ENCODE measurements at places on chromosomes 1 and 21.

DNA sequence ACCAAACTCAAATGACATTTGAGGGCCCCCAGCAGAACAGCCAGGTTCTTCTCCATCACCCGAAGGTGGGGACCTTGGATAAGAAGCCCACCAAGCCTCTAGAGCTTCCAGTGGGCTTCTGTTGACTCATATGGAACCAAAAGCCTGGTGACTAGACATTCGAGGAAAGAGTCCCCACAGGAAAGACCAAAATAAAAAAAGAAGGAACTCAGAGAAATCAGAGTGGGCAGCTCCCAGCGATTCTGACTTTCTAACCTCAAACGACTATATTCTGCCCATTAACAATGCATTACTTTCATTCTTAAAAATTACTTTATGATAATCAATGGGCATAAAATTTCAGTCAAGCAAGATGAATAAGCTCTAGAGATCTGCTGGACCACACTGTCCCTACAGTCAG, 9.6 kb upstream of the CHIT1 start:
- no peak for DNase-seq

GRCh38 chr1:217140041-217140901, 417.0 kb upstream of the ESRRG start:
- no peak for DNase-seq

- no peak for DNase-seq
These were observed 18.0 kb upstream of the RIPPLY3 start for GRCh38 chr21:36988536-36988935.

DNA sequence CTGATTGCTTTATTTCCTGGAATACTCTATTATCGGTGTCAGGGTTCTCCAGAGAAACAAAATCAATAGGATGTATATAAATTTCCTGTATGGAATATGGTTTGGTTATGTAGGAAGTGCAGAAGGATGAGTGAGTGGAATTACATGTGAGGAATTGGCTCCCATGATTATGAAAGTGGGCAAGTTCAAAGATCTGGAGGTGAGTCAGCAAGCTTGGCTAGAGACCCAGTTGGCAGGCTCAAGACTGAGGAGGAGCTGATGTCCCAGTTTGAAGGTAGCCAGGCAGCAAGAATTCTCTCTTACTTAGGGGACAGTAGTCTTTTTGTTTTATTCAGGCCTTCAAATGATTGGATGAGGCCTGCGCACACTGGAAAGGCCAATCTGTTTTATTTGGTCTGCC, 57.5 kb downstream of the MAP3K7CL start:
- no peak for DNase-seq

- DNase-seq: no peak
These were observed 41.4 kb upstream of the LMX1A start for GRCh38 chr1:165397944-165398343.

- DNase-seq: no peak
These were observed 7.8 kb upstream of the MUTYH start for GRCh38 chr1:45348020-45348419.

GRCh38 chr1:165352442-165353293, 3.8 kb downstream of the LMX1A start:
- DNase-seq: no peak

- DNase-seq: no peak
These were observed 621.7 kb downstream of the MATN1 start for GRCh38 chr1:30101487-30102227.

DNA sequence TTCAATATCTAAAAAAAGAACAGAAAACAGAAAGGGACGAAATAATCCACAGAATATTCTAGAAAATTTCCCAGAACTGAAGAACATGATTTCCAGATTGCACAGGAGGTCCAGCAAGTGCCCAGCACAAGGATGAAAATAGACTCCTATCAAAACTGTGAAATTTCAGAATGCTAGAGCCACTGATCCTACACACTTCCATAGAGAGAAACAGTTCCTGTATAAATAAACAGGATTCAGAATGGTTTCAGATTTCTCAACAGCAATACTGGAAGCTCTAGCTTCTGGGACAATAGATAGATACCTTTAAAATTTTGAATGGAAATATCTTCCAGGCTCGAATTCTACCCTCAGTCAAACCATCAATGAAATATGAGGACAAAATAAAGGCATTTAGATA, 4.6 kb downstream of the TARBP1 start:
- no peak for DNase-seq

DNA sequence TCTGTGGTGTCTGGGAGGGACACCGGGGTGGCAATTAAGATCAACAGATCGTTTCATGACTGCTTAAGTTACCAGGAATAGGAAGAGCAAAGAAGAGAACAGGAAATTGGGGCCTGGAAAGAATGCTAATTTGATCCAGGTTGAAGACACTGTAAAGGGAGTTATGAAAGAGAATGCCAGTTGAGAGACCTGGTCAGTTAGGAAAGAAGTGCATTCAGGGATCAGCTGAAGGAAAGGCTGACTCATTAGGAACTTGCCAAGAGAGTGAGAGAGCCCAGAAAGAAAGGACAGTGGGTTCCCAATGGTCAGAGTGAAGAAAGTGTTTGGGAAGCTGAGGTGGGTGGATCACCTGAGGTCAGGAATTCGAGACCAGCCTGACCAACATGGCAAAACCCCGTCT, 119.6 kb downstream of the UBE2U start:
- no peak for DNase-seq

GRCh38 chr1:39084191-39084590, 58.0 kb downstream of the NDUFS5 start:
- DNase-seq: no peak

DNA sequence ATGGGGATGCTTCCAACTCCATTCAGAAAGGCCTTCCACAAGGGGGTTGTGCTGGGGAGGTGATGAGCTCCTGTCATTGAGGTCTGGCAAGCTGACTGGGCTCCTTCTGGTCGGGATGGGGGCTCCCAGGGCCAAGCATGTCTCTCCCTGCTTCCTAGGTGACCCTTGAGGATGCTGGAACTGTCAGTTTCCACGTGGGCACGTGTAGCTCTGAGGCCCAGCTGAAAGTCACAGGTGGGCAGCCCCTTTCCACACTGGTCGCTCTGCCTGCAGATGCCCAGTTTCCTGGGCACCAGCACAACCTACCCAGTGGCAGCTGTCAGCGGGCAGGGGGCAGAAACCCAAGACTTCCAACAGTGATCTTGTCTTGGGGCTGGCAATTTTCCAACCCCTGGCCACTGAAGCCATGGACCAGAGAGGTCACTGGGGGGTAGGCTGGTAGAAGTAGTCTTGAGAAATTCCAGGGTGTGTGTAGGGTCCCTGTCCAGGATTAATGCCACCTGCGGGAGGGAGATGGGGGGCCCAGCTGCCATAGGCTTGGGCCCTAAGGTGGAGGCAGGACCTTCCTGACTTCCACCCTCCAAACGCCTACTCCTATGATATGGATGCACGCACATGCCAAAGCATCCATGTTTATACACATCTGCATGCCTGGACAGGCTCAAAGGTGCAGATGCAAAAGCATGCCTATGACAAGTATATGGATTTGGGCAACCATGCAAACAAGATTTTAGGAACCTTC, 97.1 kb downstream of the TRIM11 start:
- DNase-seq: no peak

DNA sequence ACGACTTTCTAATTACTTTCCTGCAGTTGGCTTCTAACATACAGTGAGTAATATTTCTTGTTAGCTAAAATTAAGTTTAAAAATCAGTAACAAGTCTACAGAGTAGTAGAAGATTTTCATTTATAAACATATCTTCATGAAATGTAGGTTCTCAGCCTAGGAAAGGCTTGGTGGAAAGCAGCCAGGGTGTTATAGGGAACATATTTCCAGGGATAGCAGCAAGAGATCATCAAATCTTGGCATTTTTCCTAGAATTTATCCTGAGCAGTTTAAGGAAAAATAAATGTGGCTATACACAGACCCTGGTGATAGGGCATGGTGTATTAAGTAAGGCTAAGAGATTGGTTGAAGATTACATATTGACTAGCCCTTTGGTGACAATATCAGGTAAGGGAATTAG, 203.5 kb upstream of the NEGR1 start:
- DNase-seq: no peak

- DNase-seq: no peak
These were observed 48.4 kb downstream of the CCN1 start for GRCh38 chr1:85628791-85629531.

- no peak for DNase-seq
These were observed 455.2 kb downstream of the AJAP1 start for GRCh38 chr1:5109633-5110032.

GRCh38 chr21:39088031-39088370, 95.2 kb downstream of the PSMG1 start:
- DNase-seq: no peak

GRCh38 chr21:34367320-34367935, 3.6 kb downstream of the KCNE2 start:
- peak; percentile 28 for DNase-seq

DNA sequence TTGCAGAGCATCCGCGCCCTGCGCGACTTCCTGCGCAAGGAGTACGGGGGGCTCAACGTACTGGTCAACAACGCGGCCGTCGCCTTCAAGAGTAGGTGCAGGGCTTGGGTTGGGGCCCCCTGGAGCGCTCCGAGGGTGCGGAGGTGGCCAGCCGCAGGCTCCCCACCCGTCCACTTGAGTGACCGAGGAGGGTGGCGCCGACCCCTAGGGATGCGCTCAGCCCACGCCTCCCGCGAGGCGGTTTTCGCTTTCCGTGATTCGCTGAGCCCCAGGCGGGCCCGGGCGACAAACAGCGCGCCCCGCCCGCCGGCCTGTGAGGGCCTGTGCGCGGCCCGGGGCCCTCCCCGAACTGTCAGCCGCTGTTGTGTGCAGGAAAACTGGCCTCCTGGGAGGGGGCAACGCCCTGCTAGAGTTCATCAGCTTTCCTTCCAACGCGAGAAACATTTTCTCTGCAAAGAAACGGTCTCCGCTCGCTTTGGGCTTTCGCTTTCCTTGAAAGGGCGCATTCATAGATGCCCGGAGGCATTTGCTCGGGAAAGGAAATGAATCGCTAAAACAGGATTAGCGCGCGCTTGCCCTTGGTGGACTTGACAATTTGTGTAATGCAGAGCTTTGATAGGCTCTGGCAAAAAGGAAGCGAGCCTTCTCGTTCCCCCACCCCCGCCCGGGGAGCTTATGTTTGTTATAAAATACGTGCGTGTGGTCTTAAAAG, 668 bp downstream of the CBR3 start:
- DNase-seq: no peak

- no peak for DNase-seq
These were observed 29.0 kb downstream of the TRIM11 start for GRCh38 chr1:228377664-228378089.

DNA sequence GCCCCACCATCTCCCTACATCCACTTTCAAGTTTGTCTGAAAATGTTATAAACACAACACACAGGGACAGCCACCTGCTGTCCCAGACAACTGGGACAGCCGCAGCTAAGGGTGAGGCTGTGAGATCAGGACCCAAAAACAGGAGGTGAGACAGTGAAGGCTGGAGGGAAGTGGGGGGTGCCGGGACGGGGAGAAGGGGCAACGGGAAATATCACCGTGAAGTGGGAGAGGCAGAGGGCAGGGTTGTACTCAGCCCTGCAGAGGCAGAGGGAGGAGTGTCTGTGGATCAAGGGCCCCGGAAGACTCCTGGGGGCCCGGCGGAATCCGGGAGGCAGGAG, 114.4 kb downstream of the CASZ1 start:
- no peak for DNase-seq

DNA sequence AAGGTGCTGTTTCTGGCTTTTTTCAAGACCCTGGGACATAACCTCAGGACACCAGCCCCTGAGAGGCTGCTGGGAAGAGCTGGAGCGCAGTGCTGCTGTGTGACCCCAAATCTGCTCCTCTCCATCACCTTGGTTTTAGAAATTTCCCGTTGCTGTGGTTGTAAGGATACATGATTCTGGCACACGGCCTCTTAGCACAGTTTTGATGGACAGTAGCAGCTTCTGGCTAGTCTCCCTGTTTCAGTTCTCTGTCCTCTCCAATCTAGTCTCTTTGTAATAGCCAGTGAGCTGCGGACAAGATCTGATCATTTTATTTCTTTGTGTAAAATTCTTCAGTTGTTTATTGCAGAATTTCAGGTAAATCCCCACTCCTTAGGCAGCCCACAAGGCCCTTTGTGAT, 3.1 kb downstream of the CLIC6 start:
- DNase-seq: no peak

All from activated CD4-positive, CD25-positive, alpha-beta regulatory T cell treated with anti-CD3 and anti-CD28 coated beads, Interleukin-2, amount 50 U/mL, for 16 hours (primary cell).